Fibroblast of skin of abdomen (primary cell): ENCODE measurements at places on chromosomes 2 and 18.

GRCh38 chr2:156021146-156022040 is 311.1 kb downstream of the NR4A2 start:
- no peak for DNase-seq

DNA sequence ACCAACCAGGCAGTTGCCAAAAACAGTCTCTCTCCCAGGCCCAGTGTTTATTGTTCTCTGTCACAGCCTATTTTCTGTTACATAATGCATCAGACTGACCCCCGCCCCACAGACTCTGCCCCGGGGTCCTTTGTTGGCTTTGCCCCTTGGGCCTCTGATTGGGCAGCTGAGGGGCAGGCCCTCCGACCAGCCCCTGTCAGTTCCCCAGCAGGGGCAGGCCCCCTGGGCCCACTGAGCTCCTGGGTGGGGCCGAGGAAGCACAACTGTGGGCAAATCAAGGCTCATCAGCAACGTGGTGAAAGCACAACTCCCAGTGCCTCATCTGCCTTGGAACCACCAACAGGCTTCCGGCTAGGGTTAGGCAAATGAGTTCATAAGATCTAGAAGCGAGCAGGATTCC is 160.1 kb upstream of the MYCN start:
- DNase-seq = no peak

DNA sequence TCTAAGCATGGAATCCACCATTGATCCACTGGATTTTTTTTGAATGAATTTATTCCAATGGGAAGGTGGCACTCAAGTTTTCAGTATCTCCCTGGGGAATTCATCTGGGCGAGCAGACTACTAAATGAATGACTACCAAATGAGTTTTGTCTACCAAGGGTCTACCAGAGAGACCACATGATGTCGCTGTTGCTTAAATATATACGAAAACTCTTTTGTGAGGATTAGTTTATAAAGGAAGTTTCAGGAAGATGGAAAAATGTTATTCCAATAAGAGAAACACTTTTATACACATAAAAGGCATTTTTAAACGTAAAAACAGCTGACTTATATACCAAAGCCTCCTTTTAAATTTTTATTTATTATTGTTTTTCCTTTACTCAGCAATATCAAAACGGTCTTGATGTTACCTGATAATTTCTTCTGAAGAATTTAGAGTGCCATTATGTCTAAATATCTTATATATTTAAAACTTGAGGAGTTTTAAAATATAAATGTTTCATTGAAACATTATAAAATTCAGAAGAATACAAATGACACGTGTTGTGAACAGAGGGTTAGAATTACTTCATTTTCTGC is 139.7 kb downstream of the HRH4 start:
- DNase-seq = peak; percentile 65

DNA sequence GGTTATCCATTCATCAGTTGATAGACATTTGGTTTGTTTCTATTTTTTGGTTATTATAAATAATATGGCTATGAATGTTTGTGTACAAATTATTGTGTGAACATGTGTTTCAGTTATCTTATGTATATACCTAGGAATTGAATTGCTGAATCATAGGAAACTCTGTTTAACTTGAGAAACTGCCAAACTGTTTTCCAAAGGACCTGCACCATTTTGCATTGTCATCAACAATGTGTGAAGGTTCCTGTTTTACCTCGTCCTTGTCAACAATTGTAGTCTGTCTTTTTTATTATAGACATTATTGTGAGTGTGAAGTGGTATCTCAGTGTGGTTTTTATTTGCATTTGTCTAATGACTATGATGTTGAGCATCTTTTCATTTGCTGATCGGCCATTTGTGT is 17.1 kb downstream of the PDK1 start:
- no peak for DNase-seq

- DNase-seq = no peak
These were observed 67.3 kb downstream of the CTNNA2 start for GRCh38 chr2:79580175-79580574.
